Fibroblast of villous mesenchyme (primary cell): ENCODE measurements at places on chromosomes 4 and X. TPM values are rescaled to one million over a fixed set of nuclear protein-coding genes. Genes with fewer than 3 reads are reported as not detected.

- no peak for DNase-seq
Measured at GRCh38 chrX:145729635-145730034, 88.0 kb upstream of the SLITRK2 start.

DNA sequence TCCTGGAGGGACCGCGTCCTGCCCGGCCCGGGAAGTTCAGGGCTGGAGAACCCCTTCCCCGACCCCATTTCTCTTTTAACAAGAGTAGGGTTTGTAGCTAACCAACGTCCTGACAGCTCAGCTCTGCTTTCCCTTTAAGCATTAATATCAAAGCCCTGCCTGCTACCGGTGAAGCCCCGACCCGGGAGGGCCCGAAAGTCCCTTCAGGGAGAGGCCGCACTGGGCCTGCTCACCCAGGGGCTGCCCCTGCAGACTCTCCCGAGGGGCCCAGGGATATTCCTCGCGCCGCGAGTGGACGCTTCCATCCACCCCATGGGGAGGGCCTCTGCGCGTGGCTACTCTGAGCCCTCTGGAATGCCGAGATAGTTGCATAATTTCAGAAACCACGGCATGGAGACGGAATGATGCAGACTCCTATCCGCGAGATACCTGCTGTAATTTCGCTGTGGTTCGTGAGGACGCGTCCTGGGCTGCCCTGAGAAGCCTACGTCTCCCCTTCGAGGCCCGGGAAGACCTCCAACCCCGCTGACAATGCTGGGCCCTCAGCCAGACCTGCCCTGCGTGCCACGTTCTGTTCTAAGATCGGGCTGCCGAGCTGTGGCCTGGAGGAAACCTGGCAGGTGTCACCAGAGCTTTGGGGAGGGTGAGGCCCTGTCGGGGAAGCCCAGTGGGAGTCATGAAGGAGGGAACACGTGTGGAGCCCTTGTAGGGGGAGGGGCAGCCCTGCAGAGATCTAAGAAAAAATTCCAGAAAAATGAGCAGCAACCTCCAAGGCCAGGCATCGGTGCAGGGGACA is 999 bp upstream of the CTBP1 start:
- DNase-seq: peak; percentile 69

The PRDM8 gene
- total RNA-seq: 7.3 and 7.7 TPM in 2 replicates

The HTRA3 gene
- total RNA-seq: 0.86 and 1.3 TPM in 2 replicates
